Mesenchymal stem cell (in vitro differentiated cells and primary cell): ENCODE measurements at places on chromosomes 3 and 15.
A peak's percentile ranks its signal among the peaks of the same experiment; 100 is the strongest.

- peak; percentile 7 for DNase-seq
Observed at GRCh38 chr3:13288732-13289718, 131.1 kb downstream of the NUP210 start.

- DNase-seq: no peak
Observed at GRCh38 chr15:78193731-78194567, 40.4 kb downstream of the ACSBG1 start.

DNA sequence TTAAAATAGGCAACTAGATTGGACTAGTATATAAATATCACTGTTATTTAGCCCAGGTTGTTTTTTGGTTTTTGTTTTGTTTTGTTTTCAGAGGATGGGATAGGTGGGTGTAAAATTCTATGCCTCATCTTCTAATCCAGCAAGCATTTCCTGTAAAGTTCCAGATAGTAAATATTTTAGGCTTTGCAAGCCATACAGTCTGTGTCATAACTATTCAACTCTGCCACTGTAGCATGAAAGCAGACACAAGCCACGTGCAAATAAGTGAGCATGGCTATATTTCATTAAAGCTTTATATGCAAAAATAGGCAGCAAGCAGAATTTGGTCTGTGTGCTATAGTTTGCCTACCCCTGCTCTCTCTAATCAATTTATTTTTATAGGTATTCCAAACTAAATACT lies 657.3 kb upstream of the TGFBR2 start:
- peak; percentile 35 for DNase-seq

- DNase-seq: no peak
Observed at GRCh38 chr3:64078966-64079365, 55.7 kb upstream of the PSMD6 start.

DNA sequence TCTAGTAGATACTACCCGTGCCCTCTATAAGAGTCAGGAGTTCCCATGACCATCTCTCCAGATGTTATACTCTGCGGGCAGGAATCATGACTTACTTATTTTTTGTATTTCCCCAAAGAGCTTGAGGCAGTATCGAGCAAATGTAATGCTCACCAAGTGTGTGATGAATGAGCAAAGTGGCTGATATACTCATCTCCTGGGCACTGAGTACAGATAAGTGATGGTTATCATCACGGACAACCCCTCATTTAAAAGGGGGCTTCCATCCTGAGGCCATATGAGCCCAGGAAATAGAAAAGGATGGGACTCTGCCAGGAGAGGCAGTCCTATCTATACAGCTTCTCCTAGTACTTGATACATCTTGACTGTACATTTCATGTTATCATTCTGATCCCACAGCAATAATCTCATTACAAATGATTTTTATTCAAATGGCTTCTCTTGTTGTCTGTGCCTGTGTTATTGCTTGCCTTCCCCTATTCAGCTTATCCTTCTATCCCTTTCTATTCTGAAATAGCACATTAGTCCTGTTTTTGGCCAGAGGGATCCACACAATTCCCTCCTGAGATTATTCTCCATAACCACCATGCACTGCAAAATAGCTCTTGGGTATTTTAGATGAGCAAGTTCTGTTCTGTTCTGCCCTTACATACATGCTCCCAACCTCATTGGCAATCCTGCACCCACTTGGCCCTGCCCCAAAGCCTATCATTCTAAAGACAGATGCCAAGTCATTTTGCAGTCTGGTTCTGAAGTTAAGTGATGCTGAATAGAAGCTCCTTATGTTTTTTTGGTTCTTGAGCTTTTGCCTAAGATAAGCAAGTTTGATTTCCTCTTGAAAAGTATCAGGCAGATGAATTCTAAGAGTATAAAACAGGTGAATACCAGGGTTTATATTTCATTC lies 48.0 kb upstream of the MRPL3 start:
- DNase-seq: no peak

DNA sequence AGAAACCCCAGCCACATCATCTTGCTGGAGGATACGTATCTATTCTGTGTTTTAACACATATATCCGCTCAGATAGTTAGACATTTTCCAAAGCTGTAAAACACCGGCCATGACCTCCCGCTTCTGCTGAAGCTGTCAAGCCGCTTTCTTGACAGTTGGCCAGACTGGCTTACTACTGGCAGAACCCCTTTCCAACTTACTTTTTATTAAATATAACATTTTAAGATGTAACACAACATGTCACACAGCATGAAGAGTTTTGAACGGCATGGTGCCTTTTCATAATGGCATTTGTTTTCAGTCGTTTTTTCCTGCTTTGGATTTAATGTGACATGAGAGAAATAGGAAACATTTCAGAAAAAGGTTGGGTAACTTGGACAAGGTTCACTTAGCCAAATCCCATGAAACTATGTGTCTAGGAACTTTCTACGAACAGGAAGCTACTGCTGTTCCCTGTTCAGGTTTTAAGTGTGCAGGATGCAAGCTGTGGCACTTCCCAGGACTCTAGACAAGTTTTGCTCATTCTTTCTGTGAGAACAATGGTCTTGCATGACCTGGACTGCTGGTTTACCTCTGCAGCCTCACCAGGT lies 281.4 kb downstream of the THSD4 start:
- no peak for DNase-seq

DNA sequence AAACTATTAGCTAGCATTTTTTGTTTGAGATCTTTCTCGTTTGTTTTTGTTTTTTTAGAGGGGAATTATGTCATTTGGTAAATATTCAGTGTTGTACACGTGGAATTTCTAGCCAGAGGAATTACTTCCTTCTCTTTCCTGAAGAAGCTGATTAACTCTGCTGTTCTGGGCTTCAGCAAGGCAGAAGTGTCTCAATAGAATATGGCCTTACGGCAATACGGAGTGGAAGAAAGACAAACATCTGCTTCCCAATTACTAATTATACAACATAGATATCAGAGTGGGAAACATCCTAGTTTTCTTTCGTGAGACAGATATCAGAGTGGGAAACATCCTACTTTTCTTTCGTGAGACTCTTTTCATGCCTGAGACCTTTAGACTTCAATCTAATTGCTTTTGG lies 11.9 kb downstream of the P3H2 start:
- DNase-seq: no peak

DNA sequence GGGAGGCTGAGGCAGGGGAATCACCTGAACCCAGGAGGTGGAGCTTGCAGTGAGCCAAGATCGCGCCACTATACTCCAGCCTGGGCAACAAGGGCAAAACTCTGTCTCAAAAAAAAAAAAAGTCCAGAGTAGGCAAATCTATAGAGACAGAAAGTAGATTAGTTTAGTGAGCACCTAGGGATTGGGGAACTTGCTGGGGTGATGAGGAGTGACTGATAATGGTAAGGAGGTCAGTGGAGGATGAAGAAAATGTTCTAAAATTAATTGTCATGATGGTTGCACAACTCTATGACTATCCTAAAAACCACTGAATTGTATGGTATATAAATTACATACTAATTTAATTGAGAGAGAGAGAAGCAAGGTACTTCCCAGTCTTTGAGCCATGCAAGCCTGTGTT lies 27.8 kb upstream of the LYZL4 start:
- DNase-seq: no peak

DNA sequence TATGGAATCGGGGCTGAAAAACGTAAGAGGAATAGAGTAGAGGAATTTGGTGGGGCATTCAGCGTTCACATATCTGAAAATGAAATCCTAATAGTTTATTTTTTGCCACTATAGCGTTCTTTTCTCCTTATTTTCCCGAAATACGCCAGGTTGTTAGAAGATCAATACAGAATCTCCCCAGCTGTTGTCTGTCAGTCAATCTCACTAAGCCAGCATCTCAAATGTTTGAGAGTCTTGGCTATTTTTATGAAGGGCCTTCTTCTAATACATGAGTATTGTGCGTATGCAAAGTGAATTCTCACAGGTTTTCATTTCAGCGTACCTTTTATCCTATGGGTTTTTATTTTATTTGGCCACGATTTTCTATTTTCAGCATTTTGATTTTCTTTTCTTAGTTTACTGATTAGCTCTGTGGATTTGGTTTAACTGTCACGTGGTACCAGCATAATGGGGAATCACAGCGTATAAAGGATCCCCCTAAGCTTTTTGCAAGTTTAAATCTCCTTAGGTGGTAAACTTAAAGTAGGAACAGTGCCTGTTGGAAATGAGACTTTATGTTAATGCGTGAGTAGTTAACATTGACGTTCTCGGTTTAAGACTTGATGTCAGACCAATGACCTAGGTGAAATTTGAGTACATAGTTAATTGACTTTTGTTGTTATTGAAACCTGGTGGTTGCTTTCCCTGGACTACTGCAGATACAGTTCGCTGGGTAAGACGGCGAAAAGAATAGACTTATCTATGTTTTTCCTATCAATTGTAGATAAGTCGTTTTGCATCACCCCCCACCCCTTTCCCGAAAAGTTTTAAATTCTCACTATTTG lies 1.3 kb downstream of the FXR1 start:
- peak; percentile 45 for DNase-seq

DNA sequence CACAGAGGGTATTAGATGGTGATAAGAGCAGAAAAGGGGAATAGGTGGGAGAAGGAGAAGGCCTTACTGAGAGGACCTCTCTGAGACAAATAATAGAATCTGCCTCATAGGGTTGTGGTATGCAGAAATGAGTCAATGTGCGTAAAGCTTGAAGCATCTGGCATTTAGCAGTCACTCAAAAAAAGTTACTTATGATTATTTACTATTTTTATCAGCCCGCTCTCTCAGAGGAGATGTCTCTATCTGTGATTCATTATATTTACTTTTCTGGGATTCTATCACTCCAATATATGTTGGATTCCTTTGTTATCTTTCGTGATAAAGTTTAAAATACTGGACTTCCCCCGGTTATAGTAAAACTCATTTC lies 4.6 kb upstream of the TM4SF1 start:
- peak; percentile 76 for DNase-seq

GRCh38 chr3:115169808-115170207 lies 22.7 kb upstream of the ZBTB20 start:
- no peak for DNase-seq

DNA sequence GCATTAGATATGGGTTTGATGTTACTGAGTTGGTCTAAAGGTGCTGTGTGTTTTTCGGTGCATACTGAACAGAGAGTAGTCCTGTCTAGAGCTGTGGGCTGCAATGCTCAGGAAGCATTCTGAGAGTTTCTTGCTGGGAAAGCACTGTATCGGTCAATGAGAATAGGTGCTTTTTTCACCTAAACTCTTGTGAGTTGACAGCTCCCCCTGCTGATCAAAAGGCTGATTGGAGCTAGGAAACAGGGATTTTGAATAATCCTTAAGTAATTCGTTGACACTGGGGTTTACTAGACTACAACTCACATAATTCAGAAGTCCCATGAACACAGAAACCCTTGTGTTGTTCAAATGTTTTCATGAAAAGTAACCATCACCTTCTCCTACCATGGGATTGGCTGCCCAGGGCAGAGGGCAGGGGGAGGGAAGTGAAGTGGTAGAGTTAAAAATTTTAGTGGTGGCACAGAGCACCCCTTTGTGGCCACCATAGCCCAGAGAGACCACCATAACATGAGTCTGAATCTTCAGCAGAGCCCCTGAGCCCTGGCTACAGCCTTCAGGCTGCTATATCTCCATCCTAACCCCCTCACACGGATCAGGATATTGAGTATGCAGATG lies 13.0 kb upstream of the MANF start:
- DNase-seq: peak; percentile 74

- peak; percentile 75 for DNase-seq
Observed at GRCh38 chr15:38414357-38414756, 39.6 kb upstream of the FAM98B start.

DNA sequence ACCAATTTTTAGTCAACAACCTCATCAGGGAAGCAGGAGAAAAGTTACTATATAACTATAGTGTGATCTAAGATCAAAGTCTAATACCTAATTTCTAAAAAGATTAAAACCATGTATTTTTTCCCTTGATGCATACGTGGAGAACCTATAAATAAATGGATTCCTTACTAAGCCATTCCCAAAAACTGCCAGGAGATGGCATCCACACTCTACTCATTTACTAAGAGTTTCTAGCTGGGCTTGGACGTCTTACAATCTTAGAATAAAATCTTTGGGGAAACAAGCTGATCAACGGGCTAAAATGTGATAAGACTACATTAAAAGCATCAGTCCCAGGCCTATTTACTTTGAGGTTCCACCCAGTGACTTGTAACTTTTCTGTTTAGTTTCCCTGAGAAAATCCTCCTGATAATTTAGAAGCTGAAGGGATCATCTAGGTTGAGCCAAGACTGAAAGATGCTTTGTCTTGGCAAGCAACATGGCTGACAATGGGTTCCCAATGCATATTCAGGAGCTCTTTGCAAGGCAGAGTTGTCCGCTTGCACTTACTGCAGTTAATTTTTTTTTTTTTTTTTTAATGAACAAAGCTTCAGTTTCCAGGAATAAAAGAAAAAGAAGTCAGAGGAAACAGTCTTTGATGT lies 85.5 kb upstream of the FGF12 start:
- peak; percentile 78 for DNase-seq

GRCh38 chr3:59388555-59389270 lies 338.9 kb upstream of the CFAP20DC start:
- peak; percentile 38 for DNase-seq

DNA sequence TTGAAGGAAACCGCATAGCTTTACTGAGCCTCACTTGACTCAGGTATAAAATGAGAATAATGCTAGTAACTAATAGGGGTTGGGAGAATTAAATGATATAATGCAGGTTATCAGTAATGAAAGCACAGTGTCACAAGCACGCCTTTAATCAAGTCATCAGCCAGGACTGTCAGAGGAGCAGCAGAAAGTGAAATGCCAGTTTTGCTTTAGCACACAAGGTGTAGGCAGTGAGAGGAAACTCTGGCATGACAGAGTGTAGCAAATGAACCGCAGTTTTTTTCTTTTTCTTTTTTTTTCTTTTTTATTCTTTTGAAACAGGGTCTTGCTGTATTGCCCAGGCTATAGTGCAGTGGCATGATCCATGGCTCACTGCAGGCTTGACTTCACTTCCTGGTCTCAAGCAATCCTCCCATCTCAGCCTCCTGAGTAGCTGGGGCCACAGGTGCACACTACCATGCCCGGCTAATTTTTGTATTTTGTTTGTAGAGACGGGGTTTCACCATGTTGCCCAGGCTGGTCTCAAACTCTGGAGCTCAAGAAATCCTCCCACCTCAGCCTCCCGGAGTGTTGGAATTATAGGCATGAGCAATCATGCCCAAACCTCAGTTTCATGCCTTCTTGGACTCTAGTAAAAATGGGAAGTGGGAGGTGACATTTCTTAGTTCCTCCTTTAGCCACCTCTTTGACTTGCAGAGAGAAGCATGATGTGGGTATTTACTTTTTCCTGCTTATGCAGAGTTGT lies 9.7 kb upstream of the SCAANT1 start:
- no peak for DNase-seq

- DNase-seq: peak; percentile 99
Observed at GRCh38 chr3:64150623-64151207, 74.6 kb downstream of the PRICKLE2 start.

DNA sequence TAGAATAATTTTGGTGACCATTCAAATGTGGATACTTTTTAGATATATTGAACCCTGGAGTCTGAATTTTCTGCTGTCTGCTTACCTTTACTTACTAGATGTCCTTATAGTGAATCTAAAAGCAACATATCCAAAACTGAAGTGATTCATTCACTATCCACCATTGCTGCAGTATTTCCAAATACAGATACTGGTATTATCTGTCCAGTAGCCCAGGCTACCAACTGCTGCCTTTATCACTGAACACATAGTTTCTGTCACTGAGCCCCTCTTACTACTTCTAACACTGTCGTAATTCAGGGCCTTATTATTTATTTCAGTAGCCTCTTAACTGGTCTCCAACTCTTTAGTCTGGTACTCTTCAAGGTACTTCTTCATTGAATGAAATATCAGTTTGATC lies 49.2 kb downstream of the SLMAP start:
- DNase-seq: no peak
